Fibroblast of lung (primary cell): ENCODE measurements at places on chromosomes 13 and 19. TPM values are rescaled to one million over a fixed set of nuclear protein-coding genes. Genes with fewer than 3 reads are reported as not detected.

SIGLECL1 gene
- total RNA-seq: not detected in 2 replicates

OR4F17 gene
- not detected in 2 replicates for total RNA-seq

USF2 gene
- 42.1 and 53.8 TPM in 2 replicates for total RNA-seq

PSPC1 gene
- total RNA-seq: 52.8 and 56.2 TPM in 2 replicates

SSC5D gene
- total RNA-seq: 19.3 and 19.7 TPM in 2 replicates

TUBA3C gene
- total RNA-seq: not detected in 2 replicates

IZUMO1 gene
- not detected in 2 replicates for total RNA-seq

IL11 gene
- total RNA-seq: 0.66 and 1.0 TPM in 2 replicates

NKPD1 gene
- total RNA-seq: 0.17 and 0.26 TPM in 2 replicates

LMTK3 gene
- total RNA-seq: under 0.01 and 0.17 TPM in 2 replicates

ZNF677 gene
- 15.7 and 25.3 TPM in 2 replicates for total RNA-seq

ZNF709 gene
- total RNA-seq: 3.6 and 4.8 TPM in 2 replicates

ERICH6B gene
- not detected in 2 replicates for total RNA-seq

ZNF492 gene
- 0.26 and 0.50 TPM in 2 replicates for total RNA-seq

FPR2 gene
- total RNA-seq: not detected in 2 replicates

EFNA2 gene
- 0.17 TPM in 1 of 2 replicates, not detected in the other for total RNA-seq

GSX1 gene
- total RNA-seq: not detected in 2 replicates

STXBP2 gene
- 2.8 and 4.6 TPM in 2 replicates for total RNA-seq

DIAPH3 gene
- 1.8 and 5.9 TPM in 2 replicates for total RNA-seq

PSG7 gene
- total RNA-seq: not detected in 2 replicates

OR7C1 gene
- total RNA-seq: not detected in 2 replicates
